OCI-LY7 (cell line): ENCODE measurements at places on chromosomes 7 and 10.

DNA sequence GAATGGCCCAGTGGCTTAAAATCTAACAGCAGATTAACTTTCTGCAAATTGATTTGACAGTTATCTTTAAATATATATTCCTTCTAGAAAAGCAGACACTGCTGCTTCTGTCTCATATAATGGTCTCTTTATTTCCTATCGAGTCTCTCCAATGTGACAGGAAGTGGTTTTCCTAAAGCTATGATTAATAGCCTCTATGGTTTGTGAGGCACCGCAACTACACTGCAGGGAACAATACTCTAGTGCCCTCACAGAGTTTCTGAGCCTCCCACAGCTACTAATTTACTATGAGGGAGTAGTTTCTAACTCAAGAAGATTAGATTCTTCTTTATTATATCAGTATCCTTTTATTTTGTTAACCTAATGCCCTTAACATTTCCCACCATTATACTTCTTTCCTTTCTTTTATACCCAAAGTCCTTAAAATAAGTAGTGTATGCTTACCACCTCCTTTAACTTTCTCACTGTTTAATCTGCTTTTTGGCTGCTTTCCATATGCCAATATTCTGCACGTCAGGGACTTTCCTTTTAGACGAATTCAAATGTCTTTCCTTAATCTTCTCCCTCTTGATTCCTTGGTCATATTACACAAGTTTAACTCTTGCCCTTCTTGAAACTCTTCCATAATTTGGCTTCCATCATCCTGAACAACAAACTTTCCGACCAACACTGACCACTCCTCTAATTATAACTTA lies 23.8 kb upstream of the AHR start:
- no peak for DNase-seq

- DNase-seq = peak; percentile 74
Measured at GRCh38 chr10:5814110-5815107, 1.2 kb upstream of the GDI2 start.

GRCh38 chr7:128833148-128833945 lies 3.1 kb downstream of the FLNC start:
- no peak for DNase-seq

DNA sequence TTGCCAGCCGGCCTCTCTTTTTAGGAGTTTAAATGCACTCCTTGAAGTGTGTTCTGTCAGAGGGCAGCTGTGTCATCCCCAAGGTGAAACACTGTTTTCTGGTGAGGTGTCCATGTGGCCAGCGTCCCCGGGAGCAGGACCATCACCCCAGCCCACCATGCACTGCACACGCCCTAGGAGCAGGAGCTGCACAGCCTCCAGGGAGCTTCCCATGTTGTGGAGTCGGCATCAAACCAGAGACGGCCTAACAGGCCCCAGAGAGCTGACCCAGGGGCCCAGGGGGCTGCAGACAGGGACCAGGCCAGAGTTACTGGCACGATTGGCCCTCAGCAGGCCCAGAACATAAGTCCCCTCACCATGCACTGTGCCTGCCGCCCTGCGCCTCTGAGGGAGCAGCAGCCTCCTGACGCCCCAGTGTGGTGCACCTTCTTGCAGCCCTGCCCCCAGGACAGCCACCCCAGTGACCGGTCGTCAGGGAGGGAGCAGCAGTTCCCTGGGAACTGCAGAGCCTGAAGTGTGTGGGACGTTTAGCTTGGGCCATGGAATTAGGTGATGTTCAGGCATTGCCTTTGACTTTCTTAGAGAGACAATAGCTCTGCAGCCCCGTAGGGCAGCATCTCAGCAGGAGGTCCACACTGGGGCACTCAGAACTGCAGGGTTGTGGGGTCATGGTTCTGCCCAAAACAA lies 97.9 kb downstream of the NKX6-2 start:
- no peak for DNase-seq

GRCh38 chr7:148909568-148909967 lies 25.5 kb upstream of the EZH2 start:
- DNase-seq = no peak

DNA sequence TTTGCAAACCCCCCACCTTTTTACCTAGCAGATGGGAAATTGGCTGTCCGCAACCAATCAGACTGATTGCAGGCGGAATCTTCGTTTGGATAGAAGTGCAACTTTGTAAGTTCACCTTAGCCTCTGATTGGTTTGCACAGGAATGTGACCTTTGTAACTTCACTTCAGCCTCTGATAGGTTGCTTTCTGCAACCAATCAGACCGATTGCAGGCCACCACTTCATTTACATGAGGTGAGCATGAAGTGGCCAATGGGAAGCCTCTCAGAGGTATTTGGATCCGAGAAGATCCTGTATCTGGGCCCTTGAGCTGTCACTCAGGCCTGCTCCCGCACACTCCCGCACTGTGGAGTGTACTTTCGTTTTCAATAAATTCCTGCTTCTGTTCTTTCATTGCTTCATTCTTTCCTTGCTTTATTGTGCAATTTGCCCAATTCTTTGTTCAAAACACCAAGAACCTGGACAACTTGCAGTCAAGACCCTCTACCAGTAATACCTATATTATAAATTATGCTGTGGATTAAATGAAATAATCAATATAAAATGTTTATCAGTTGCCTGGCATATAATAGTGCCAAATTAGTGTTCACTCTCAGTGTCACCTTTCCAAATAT lies 491.4 kb downstream of the PLXNA4 start:
- DNase-seq = no peak

DNA sequence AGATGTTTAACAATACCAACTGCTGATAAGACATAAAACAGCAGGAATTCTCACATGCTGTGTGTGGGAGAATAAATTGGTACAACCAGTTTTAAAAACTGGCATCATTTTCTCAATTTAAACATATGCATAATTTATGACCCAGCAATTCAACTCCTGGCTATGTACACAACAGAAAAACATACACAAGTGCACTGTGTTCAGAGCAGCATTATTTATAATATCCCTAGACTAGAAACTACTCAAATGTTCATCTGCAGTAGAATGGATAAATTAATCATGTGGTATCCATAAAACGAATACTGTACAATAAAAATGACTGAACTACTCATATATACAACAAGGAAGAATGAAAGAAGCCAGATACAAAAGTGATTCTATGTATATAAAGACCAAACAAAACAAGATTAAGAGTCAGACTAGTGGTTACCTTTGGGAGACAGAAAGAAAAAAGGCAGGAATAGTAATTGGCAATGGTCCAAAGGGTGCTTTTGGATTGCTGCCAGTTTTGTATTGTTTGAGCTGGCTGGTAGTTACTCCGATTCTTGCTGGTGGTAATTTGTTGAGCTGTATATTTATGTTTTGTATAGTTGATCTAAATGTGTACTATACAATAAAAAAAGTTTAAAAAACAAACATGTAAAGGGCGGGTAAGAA lies 306.0 kb downstream of the TFEC start:
- DNase-seq = no peak

DNA sequence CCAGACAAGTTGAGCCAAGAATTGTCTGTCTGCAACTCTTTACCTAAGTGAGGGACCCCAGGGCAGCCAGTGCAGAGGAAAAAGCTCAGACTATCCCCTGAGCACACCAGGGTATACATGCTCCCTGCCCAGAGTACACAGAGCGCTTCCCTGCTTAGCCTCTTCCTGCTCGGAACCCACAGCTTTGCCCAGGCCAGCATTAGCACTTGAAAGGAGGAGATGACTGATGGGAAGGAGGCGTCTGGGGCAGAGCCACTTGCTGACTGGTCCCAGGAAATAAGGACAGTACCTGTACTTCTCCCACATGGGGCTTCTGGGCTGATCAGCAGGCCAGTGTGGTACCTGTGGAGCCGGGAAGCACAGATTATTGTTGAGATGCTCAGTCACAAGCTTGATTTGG lies 48.4 kb upstream of the TRIM8 start:
- DNase-seq = no peak

- DNase-seq = no peak
Measured at GRCh38 chr7:67713451-67714056, 716.9 kb downstream of the TYW1 start.

- no peak for DNase-seq
Measured at GRCh38 chr10:103699611-103700435, 155.6 kb downstream of the SH3PXD2A start.

DNA sequence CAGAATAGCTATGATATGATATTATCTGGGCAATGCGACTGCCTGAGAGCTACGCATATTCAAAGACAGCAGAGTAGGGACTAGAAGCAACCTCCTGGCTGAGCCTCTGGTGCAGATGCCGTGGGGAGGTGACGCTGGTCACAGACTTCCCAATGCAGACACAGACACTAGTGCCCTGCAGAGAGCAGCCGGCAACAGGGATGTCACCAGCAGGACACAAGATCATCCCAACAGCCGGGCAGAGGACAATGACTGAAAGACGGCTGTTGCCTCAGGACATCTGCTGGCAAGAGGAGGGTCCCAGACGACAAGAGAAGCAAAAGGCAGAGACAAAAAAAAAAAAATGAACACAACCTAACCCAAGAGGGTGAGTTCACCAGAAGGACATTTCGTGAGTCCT lies 104.6 kb downstream of the CALN1 start:
- DNase-seq = no peak

DNA sequence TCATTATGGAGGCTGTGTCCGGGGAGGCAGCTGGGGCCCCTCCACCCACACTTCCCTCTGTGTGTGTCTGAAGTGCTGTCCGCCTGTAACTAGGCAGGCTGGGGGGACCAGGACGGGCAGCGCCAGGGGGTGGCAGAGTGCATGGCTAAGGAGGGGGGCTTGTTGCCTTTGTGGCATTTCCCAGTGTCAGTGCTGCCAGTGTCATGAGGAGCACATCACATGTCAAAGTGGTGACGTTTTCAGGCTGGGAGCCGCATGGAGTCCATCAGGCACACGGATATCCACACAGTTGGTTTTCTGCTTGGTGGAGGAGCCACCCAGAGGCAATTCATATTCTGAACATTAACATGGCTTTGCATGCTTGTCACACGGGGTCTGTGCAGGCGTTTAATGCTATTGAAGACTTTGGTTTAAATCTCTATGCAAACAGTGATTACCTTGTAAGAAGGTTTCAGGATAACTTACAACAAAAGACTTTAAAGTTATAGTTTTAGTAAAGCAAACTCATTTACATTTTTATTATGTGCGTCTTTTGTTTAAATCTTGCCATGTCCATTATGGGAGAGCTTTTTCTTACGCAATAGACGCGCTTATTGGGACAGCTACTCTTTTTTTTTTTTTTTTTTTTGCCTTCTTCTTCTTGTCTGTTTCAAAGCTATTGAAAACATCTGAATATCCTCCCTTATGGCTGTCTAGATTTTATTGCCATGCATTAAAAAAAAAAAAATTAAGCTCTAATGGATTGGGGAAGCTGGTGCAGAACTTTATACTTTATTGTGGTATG lies 52.9 kb downstream of the C10orf67 start:
- DNase-seq = no peak

DNA sequence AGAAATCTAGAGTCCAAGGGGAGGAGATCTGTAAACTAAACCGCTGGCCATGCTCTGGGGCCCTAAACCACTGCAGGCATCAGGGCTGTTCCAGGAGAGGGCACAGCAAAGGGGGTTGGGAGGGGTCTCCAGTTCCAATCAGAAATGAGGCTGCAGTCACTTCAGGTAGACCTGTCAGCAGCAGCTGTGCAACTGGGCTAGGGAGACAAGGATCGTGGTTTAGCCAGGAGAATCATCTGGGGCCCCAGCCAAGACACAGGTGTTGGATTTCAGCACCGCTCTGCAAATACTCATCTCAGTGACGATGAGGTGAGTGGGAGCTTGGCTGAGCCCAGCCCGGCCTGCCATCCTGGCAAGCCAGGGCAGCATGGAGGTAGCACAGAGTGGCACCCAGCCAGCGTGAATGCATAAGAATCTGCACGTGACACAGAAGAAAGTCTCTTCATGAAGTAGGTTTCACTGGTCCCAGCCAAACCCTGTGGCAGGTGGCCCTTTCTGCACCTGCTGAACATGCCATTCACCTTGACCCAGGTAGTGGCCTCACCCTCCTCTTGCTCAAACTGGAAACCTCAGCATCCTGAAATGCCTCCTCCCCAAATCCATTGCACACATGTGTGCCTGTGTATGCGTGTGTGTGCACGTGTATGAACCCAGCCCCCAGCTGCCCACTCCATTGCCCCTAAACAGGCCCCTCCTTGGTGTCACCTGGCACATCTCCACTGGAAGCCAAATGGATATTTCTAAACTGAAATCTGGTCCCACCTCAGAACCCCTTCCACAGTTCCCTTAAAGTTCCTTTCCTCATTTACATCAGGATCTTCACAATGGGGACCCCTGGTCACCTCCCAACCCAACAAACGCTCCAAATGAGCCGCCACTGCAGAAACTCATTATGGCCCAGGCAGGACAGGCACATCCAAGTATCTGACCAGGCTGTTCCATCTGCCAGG lies 9.6 kb downstream of the GPRIN2 start:
- DNase-seq = no peak

GRCh38 chr7:64834989-64835388 lies 40.8 kb downstream of the ZNF138 start:
- no peak for DNase-seq

GRCh38 chr10:23981520-23982309 lies 227.2 kb upstream of the KIAA1217 start:
- no peak for DNase-seq

- no peak for DNase-seq
Measured at GRCh38 chr7:158396982-158397862, 190.4 kb downstream of the PTPRN2 start.

DNA sequence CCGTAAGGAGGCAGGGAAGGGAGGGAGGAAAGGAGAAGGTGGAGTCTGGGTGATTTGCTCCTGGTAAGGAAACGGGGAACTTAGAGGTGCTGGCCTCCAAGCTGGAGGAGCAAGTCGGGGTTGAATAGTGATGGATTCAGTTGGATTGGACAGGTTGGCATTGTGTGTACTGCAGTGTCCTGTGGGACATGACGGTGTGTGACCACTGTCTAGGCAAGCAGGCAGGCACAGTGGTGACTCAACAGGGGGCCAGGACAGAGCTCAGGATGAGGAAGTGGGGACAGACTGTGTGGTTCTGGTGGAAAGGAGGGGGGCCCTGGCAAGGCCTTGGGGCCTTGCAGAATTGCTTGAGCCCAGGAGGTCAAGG lies 48.8 kb downstream of the COL26A1 start:
- no peak for DNase-seq

DNA sequence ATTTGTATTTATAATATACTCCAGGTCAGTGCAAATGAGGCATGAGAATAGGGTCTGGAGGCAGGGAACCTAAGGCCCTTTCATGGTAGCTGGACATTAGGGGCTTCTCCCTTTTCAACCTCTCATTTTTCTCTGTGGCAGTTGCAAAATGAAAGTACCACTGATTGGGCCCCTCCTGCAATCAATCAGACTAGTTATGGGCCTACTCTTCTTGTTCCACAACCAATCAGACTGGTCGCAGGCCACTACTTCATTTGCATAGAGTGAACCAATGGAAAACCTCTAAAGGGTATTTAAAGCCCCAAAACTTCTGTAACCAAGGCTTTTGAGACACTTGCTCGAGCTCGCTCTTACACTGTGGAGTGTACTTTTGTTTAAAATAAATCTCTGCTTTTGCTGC lies 10.0 kb upstream of the PRPS1L1 start:
- no peak for DNase-seq
